ENCODE measurements at places on chromosomes 6 and 20.

GRCh38 chr6:11357285-11357684, 124.8 kb upstream of the NEDD9 start:
- DNase-seq = no peak

- DNase-seq = no peak
Observed at GRCh38 chr20:21504323-21504722, 9.5 kb downstream of the NKX2-2 start.

GRCh38 chr6:131262060-131262459, 126.8 kb downstream of the AKAP7 start:
- no peak for DNase-seq

GRCh38 chr20:53493311-53493857, 100.3 kb downstream of the ZNF217 start:
- no peak for DNase-seq

- no peak for DNase-seq
Observed at GRCh38 chr20:33651562-33652048, 10.5 kb upstream of the C20orf144 start.

GRCh38 chr20:24909086-24909780, 39.8 kb upstream of the CST7 start:
- DNase-seq = no peak

DNA sequence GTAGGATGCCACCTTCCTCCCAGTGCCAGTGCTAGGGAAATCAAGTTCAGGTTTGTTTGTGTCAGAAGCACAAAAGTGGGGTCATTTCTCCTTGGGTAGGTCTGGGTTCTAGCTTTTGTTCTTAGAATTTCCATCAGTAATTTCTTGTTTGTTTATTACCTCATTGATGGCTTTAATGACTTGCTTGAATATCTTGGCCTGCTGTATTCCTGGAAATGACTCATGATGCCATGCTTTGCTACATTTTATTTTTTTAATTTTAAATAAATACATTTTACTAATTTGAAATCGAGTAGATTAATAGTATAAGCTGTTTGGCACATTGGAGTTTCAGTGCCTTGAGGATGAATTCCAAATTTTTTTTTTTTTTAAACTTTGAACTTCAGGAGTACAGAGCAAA, 189.6 kb downstream of the JARID2 start:
- DNase-seq = no peak
